ENCODE measurements at places on chromosomes 13 and 19.

DNA sequence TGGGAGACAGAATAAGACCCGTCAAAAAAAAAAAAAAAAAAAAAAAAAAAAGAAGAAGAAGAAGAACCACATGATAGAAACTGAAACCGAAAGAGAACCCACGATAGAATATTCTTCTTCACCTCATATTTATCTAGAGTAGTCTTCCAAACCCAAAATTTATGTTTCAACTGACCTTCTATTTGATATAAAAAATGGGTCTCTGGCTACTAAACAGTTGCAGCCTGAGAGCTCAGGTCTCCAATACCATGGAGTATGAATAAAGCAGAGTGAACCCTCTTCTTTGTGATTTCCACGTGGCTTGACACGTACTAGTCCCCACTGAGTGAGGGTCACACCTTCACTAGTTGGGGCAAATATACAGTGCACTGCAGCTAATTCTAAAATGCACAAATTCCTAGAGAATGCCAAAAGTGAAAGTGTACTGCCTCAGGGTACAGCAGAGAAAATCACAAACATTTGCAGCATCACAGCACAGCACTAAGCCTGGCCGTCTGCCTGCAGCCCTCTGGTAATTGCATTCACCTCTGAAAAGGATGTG, 30.8 kb upstream of the RFC3 start:
- DNase-seq = no peak

GRCh38 chr13:43348397-43348796, 325.0 kb downstream of the DNAJC15 start:
- no peak for DNase-seq

GRCh38 chr13:59360108-59360507, 803.6 kb downstream of the DIAPH3 start:
- no peak for DNase-seq

- no peak for DNase-seq
These were observed 72.4 kb upstream of the ZDHHC20 start for GRCh38 chr13:21531455-21531854.

- DNase-seq = no peak
These were observed 24.4 kb upstream of the GPR12 start for GRCh38 chr13:26784704-26785639.

DNA sequence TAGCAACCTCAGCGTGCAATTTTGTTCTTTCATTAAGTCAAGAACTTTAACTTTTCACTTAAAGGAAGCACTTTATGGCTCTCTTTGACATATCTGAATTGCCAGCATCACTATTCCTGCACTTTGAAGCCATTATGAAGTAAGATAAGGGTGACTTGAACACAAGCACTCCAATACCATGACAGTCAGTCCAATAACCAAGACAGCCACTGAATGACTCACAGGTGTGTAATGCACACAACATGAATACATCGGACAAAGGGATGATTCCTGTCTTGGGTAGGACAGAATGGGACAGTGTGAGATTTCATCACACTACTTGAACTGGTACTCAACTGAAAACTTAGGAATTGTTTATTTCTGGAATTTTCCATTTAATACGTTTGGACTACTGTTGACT, 233.7 kb upstream of the IPO5 start:
- no peak for DNase-seq

- no peak for DNase-seq
These were observed 27.0 kb upstream of the F2RL3 start for GRCh38 chr19:16861834-16862233.

GRCh38 chr13:114100446-114101357, 31.7 kb downstream of the RASA3 start:
- DNase-seq = no peak

- no peak for DNase-seq
These were observed 1138.2 kb downstream of the UQCRFS1 start for GRCh38 chr19:28074773-28075172.

- DNase-seq = no peak
These were observed 1.8 kb downstream of the APBA3 start for GRCh38 chr19:3759482-3760254.

GRCh38 chr13:78054157-78054556, 135.5 kb upstream of the EDNRB start:
- DNase-seq = no peak

GRCh38 chr13:28052945-28053344, 47.4 kb downstream of the FLT3 start:
- no peak for DNase-seq

- DNase-seq = no peak
These were observed 9.4 kb downstream of the BCL3 start for GRCh38 chr19:44757735-44758505.

- peak; percentile 79 for DNase-seq
These were observed 3.9 kb upstream of the C19orf84 start for GRCh38 chr19:51394050-51394836.

DNA sequence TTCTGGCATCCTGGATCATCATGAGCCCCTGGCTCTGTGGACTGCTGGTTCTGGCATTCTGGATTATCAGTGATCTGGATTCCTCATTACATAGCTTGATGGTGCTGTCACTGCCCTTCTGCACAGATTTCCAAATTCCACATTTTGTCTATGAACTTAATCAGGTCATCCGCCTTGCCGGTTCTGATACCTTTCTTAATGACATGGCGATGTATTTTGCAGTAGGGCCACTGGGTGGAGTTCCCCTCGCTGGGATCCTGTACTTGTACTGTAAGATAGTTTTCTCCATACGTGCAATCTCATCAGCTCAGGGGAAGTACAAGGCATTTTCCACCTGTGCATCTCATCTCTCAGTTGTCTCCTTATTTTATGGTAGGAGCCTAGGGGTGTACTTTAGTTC, 24.4 kb upstream of the OR7C2 start:
- no peak for DNase-seq

- DNase-seq = no peak
These were observed 28.8 kb downstream of the ZNF333 start for GRCh38 chr19:14718522-14719116.

DNA sequence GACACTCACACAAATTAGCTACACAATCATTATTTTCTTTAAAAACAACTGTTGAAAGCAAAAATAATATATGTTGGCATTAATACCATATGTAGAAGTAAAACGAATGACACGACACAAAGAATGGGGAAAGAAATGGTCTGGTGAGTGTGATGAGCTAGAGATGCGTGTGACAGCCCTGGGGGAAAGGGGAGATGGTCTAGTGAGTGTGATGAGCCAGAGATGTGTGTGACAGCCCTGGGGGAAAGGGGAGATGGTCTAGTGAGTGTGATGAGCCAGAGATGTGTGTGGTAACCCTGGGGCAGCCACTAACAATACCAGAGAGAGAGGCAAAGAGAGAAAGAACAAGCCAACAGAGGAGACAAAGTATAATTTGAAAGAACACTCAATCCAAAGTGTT, 22.3 kb upstream of the LAMP1 start:
- no peak for DNase-seq

- no peak for DNase-seq
These were observed 8.1 kb upstream of the MRPS31 start for GRCh38 chr13:40779049-40779448.

GRCh38 chr13:110298505-110299282, 8.3 kb downstream of the COL4A1 start:
- DNase-seq = no peak

GRCh38 chr19:6066661-6067646, 43.3 kb downstream of the RFX2 start:
- DNase-seq = peak; percentile 57

DNA sequence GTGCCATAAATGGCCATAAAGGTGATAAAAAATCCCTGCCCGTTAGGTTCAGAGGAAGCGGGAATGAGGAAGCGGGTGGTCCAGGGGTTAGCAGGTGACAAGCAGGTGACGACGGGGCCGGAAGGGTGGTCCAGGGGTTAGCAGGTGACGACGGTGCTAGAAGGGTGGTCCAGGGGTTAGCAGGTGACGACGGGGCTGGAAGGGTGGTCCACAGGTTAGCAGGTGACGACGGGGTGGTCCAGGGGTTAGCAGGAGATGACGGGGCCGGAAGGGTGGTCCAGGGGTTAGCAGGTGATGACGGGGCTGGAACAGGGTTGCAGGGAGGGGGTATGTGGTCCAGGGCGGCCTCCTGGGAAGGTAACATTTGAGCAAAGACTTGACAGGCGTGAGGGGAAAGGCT, 6.3 kb downstream of the PRSS57 start:
- DNase-seq = no peak

GRCh38 chr13:66314911-66315310, 915.2 kb downstream of the PCDH9 start:
- DNase-seq = no peak

Data from HuH-7 (cell line).